ENCODE measurements at places on chromosomes 11 and 22.

DNA sequence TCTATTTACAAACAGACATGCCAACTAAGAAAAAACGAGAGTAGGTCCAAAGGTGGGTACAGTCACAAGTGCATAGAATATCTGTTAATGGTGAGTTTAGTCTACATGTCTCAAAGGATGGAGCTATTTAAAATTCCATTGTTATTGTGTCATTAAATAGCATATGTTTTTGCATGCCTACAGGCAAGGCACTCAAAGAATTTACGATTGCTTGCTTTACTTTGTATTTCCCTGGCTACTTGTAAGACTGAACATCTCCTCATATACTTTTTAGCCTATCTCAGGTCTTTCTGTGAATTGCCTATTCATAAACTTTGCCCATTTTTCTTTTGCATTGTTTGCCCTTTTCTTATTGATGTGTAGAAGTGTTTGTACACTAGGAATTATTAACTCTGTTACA is 39.7 kb downstream of the DEUP1 start:
- DNase-seq = peak; percentile 1

GRCh38 chr11:73149105-73149504 is 7.0 kb upstream of the FCHSD2 start:
- peak; percentile 76 for DNase-seq

- no peak for DNase-seq
Observed at GRCh38 chr11:33103836-33104235, 57.4 kb downstream of the CSTF3 start.

DNA sequence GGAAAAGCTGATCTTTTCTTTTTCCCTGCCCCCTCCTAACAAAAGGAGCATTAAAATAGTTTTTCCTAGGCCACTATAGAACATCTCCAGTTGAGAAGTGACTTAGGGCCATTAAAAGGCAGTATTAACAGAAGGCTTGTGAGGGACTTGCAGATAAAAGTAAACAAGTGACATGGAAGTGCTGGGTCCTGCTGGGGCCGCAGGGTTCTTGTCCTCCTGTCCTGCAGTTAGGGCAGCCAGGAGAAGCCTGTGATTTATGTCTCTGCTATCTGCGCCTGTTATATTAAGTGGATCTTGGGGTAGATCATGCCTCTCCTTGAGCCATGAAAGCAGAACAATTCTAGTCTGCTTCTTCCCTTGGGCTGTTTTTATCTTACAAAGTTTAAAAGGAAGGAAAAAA is 271.4 kb upstream of the C11orf87 start:
- no peak for DNase-seq

- no peak for DNase-seq
Observed at GRCh38 chr11:130139401-130139800, 20.2 kb upstream of the ST14 start.

DNA sequence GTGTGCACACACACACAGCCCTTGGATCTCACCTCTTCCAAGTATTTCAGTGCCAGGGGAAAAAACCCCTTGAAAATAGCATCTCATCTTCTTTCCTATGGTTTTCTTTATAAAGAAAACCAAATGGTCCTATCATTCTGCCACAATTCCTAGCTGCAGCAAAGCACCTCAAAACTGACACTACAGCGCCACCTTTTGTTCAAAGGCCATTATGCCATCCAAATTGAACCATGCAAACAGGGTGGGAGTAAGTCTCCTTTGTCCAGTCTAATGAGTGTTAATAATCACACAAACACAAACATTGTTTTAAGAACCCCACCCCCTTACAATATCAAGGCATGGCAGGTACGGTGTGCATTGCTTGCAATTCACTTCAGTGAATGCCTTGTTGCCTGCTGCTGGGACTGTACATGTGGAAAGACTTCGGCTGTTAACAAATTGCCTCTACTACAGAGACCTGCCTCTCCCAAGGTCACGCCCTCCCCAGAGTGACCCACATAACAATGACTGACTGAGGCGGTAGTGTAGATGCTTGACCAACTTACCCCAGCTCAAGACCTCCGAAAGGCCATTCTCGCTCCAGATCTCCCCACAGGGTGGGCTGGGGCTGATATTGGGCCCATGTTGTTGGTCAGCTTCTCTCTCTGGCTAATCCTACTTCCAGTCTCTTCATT is 31.7 kb downstream of the FAM181B start:
- peak; percentile 36 for DNase-seq

DNA sequence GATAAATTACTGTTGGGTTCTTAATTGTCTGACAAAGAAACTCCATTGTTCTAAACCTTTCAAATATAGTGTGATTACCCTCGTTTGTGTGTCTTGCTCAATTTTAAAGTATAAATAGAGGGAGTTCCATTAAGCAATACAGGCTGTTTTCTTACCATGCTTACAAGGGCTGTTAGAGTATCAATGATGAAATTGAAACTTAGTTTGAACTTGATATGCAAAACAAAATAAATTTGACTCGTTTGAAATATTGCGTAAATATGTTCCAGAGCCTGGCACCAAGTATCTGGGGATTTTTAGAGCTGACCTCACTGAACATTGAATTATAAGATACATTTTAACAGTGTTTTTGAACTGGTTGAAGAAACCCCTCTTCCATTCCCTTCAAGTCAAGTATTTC is 31.7 kb downstream of the TEAD1 start:
- no peak for DNase-seq

DNA sequence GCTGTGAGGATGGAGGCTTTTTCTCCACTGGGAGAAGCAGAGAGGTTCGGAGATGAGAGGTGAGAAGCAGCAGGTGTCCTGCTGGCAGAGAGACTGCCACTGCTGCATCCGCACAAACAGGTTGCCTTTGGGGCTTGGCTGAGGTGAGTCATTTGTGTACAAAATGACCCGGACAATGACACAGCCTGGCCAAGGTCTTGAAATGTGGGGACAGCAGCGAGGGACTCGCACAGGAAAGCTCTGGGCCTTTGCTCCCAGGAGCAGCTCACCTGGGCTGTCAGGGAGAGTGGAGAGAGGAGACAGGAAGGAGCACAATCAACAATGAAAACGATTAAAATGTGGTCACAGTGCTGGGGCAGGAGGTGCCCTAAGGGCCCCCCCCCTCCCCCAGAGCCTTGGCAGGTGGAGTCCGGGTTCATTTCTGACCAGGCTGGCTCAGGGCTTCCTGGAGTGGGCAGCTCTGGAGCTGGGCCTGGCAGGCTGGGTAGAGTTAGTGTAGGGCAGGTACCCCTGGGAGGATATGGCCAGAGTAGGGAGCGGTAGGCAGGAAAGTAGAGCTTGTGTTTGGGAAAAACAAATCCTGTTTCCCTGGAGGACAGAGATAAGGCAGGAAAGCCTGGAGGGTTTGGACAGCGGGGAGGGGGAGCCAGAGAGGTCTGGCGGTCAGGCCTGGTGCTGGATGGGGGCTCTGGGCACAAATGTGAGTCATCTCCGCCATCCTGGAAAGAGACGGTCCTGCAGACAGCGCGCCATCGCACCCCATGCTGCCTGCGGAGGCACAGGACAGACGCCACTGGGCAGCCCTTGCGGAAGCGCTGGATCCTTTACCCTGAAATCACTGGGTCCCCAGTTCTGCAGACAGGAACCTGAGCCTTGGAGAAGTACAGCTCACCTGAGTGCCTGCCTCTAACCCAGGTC is 37.8 kb upstream of the CELSR1 start:
- no peak for DNase-seq

GRCh38 chr11:132248580-132248979 is 878.2 kb downstream of the NTM start:
- no peak for DNase-seq

- DNase-seq = no peak
Observed at GRCh38 chr11:102254047-102254446, 63.2 kb upstream of the BIRC3 start.

GRCh38 chr22:23743303-23743705 is 7.6 kb downstream of the ZNF70 start:
- no peak for DNase-seq

GRCh38 chr11:100684101-100685065 is 2.7 kb upstream of the ARHGAP42 start:
- no peak for DNase-seq

GRCh38 chr11:121965330-121965729 is 150.7 kb downstream of the BLID start:
- peak; percentile 64 for DNase-seq

GRCh38 chr11:15674756-15675155 is 560.0 kb downstream of the INSC start:
- DNase-seq = no peak
